Motor neuron (in vitro differentiated cells): ENCODE measurements at places on chromosomes 7 and 10.
A peak's percentile ranks its signal among the peaks of the same experiment; 100 is the strongest.

GRCh38 chr10:91271886-91272285 is 51.4 kb downstream of the PCGF5 start:
- no peak for ATAC-seq

DNA sequence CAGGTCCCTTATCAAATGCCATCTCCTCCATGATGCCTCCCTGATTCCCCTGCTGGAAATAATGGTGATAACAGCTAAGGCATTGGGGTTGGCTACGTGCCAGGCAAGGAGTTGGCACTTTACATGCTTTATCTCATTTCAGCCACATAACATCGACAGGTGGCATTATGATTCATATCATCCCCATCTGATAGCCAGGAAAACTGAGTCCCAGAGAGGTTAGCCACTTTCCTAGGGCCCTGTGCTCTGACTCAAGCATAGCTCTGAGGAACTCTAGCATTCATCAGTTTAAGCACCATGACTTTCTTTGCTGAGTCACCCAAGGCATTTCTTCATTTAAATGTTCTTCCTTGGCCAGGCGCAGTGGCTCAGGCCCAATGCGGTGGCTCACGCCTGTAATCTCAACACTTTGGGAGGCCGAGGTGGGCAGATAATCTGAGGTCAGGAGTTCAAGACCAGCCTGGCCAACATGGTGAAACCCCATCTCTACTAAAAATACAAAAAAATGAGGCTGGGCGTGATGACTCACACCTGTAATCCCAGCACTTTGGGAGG is 6.6 kb downstream of the LEP start:
- no peak for ATAC-seq

GRCh38 chr7:12322284-12322902 is 81.3 kb downstream of the VWDE start:
- ATAC-seq, result no peak

DNA sequence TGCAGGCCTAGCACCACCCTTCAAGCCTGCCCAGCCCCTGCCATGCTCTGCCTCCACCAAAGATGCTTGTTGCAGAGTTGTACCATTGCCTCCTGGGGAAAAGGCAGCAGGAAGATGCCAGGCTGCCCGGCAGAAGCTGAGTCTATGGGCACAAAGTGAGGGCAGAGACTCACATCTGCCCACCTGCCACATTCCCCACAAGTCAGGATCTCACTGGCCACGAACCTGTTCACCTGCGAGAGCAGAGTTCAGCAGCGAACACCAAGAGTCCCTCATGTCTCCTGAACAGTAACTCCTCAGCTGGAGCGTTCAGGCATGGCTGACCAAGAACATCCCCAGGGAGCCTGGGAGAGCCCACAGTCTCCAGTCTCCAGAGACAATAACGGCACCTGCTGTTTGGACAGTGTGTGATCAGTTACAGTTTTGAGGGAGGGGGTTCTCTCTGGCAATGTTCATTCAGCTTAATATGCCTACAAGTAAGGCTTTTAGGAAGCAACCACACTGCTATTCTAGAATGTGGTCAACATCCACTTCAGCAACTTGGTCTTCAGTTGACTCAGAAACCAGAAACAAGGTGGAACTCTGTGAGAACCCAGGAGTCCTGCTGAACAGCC is 78.5 kb downstream of the GRID1 start:
- ATAC-seq, result no peak

GRCh38 chr7:151694828-151695580 is 175.3 kb upstream of the RHEB start:
- peak; percentile 72 for ATAC-seq

GRCh38 chr7:135846339-135846738 is 97.7 kb upstream of the FAM180A start:
- no peak for ATAC-seq

- peak; percentile 77 for ATAC-seq
Observed at GRCh38 chr7:4958477-4959301, at the start of gene MMD2. Gene MMD2 (minus strand): TSS chr7:4959187. CDS start chr7:4959017, 170 bp downstream.

DNA sequence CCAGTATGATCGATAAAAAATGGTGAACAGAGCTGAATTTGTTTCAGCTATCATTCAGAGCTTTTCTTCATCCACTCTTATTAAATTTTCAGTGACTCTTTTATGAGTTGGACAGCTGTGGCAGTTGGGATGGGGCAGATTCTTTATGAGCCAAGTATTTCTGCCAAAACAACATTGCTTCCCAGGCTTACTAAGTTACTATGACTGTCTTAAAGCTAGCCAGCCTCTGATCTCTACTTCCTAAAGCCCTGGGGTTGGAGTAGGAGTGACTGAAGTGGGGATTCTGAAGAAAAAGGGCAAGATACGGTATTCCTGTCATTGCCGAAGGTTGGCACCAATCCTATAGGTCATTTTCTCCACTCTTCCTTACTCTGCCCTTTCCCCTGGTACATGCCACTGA is 12.7 kb downstream of the RPP30 start:
- no peak for ATAC-seq

- ATAC-seq, result no peak
Observed at GRCh38 chr10:83153714-83154113, 985.6 kb upstream of the GHITM start.

GRCh38 chr10:132229834-132230556 is 43.2 kb downstream of the DPYSL4 start:
- peak; percentile 81 for ATAC-seq

DNA sequence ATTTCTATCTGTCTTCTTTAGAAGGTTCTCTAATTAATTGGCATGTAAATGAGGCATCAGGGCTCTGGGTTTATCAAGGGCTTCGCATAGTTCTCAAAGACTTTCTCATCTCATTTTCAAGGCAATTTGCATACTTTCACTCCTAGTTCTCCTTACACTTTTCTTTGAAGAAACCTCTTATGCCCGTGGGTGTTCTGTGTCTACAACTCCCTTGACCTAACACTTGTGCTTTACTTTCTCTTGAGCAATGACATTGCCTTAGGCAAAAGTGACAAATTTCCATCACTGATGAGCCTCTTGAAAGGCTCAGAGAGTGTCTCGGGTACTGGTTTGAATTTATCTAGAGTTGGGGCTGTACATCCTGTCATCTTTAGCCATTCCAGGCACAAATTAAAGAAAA is 74.7 kb upstream of the ITPRID1 start:
- no peak for ATAC-seq

GRCh38 chr10:94299417-94299816 is 63.3 kb downstream of the NOC3L start:
- ATAC-seq, result no peak

- ATAC-seq, result no peak
Observed at GRCh38 chr10:124737221-124737620, 7.0 kb downstream of the FAM53B start.

DNA sequence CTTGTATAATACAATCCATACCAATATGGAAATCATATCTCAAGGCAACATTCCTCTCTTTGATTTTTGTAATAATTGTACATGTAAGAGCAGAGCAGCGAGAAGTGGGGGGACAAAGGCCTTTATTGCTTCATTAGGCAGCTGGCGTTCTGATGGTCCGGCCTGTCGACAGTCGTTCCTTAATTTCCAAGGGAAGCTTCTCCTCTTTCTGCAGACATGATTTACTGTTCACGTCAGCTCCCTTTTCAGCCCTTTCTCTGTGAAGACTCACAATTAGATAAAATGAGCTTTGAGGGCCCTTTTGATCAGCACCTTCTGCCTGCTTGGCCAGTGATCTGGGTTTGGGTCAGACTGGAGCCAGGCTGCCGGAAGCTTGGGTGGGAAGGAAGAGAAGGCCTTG is 65.6 kb upstream of the CTBP2 start:
- peak; percentile 9 for ATAC-seq

DNA sequence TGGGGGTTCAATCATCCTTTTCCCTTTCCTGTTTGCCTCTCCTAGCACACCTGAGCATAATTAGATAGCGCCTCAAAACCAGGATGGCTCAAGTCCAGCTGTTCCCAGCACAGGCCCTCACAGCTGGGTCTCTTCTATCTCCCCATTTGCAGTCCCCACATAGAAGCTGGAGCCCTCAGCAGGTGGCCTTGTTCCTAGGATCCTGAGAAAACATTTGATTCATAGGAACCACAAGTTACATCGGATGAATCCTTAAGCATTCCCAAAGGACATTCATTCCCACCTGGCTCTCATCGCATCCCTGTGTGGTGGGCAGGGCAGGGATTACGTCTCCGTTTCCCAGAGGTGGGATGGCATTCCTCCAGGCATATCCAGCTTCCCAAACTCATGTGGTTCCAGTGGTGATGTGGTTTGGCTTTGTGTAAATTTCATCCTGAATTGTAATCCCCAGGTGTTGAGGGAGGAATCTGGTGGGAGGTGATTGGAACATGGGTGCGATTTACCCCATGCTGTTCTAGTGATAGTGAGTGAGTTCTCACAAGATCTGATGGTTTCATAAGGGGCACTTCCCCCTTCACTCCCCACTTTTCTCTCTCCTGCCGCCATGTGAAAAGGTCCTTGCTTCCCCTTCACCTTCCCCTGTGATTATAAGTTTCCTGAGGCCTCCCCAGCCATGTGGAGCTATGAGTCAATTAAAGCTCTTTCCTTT is 49.8 kb upstream of the LEP start:
- ATAC-seq, result no peak

DNA sequence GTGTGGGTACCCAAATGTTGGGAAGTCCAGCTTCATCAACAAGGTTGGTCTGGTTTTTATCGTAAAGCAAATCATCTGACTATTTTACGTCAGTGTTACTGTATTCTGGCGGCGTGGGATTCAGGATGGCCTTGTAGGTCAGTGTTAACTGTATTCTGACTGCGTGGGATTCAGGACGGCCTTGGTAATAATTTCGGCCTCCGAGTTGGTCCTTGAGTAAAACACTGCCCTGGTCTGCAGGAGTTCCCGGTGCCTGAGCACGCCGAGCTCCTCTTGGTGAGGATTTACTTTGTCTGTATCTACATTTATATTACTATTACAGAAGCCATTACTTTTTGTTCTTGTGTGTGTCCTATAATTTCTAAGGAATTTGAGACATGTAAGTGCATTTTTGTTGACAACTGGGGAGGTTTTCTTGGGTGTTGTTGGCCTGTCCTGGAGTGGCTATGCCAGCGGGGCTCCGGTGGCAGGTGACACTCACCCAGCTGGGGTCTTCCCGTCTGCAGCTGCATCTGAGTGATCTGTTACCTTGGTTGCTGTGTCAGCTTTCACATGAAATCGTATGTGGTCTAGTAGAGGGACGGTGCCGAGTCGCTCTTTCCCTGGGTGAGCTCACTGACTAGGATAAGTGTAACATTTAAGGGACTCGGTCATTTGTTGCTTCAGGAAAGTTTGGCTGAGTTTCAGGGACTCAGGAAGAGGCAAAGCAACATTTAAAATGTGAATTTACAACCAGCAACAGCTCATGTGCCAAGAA is 9.2 kb downstream of the GTPBP4 start:
- no peak for ATAC-seq

GRCh38 chr10:20847512-20847911 is 49.6 kb downstream of the NEBL start:
- no peak for ATAC-seq

DNA sequence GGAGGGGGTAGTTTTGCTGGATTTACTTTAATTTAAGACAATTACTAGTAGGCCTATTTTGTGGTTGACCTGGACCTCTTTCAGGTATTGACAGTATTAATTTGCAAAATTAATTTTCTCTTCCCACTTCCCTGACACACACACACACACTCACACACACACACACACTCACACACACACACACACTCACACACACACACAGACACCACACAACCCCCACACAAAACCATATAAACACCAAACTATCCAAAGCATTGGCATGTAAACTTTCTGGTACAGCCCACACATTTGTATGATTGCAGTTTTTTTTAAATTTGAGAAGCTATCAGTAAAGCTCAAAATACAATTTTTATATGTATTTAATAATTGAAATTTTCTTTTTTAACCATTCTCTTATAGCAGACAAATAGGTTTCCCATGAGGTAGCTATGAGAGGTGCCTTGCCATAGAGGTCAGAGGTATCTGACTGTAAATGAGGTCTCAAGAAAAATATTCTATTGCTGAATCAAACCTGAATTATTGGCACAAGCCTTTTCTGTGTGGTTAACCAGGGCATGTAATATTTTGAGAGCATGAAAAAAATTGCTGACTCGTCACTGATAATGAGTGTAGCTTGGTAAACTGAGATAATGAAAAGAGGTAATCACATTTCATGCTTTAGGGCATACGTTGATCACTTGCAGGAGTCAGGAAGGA is 306.5 kb downstream of the GATA3 start:
- no peak for ATAC-seq

DNA sequence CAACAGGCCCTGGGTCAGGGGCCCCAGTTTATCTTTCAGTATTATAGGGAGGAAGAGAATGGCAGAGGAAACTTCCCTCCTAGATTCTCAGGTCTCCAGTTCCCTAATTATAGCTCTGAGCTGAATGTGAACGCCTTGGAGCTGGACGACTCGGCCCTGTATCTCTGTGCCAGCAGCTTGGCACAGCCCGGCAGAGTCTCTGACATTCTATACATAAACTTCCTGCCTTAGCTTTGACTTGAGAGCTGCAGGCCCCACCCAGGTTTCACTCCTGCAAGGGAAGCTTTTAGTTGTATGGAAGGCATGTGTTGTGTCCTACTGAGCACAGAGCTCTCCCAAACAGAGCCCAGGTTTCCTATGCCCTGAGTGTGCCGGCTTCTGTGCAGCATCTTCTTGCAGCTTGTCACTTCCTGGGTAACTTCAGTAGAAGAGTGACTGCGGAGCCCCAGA is 205.6 kb upstream of the PRSS58 start:
- no peak for ATAC-seq

- no peak for ATAC-seq
Observed at GRCh38 chr10:88049204-88049603, 185.8 kb downstream of the PTEN start.

DNA sequence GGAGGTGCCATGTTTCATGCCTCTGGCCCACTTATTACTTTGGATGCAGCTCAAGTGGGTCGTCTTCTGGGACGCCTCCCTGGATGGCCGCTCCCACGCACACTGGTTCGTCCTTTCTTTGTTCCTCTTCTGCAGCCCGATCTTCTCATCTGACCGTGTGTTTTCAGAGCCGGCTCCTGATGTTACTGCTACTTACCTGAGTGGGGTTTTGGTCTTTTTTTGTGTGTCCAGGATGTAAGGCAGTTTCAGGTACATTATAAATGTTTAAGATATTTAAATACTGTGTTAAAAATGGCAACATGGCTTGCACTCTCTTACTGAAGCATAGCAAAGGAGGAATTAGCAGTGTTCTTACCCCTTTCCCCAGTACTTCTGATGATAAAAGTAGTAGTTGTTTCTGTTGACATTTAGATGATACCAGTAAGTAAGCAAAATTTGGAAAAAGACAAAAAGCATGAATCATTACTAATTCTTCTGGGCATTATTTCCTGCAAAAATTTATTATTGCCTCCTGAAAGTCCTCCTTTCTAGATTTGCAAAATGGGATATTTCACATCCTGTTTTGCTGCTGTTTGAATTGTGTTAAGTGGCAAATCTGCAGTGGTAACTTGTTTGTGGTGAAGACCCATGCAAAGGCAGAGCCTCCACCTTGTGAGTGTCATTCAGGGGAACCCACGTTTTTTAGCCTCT is 59.4 kb downstream of the SHH start:
- ATAC-seq, result no peak

DNA sequence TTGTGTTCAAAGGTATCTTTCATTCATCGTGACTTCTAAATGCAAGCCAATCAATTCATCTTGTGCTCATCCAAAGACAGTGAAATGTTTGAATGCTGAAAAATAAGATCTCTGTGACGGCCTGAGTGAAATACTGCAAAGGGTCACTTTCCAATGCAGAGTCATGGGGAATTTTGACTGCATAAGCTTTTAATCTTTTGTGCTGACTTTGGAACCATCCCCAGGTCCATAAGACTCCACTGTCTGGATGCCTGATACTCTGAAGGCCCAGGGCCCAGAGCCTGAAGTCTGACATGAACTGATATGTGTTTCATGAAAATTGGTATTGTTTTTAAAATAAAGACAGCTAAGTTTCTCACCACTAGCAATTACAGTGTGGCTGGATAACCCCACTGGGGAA is 39.0 kb downstream of the PPP1R3C start:
- no peak for ATAC-seq
